ENCODE measurements at places on chromosomes 4 and X.

DNA sequence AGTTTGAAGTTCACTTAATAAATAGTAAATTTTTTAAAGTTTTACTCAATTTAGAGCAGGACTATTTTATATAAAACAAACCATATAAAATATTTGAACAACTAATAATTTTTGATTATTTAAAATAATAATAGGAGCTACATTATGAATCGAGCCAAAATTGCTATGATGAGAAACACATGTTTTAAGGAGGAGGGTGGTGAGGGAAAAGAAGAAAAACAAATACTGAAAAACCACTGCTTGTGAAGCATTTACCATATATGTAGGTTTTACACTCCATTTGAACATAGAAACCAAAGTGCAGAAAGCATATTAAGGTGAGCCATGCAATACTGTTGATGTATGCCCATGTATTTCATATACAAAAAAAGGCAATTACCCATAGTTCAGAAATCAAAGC, 448.9 kb downstream of the FSTL5 start:
- DNase-seq = no peak

DNA sequence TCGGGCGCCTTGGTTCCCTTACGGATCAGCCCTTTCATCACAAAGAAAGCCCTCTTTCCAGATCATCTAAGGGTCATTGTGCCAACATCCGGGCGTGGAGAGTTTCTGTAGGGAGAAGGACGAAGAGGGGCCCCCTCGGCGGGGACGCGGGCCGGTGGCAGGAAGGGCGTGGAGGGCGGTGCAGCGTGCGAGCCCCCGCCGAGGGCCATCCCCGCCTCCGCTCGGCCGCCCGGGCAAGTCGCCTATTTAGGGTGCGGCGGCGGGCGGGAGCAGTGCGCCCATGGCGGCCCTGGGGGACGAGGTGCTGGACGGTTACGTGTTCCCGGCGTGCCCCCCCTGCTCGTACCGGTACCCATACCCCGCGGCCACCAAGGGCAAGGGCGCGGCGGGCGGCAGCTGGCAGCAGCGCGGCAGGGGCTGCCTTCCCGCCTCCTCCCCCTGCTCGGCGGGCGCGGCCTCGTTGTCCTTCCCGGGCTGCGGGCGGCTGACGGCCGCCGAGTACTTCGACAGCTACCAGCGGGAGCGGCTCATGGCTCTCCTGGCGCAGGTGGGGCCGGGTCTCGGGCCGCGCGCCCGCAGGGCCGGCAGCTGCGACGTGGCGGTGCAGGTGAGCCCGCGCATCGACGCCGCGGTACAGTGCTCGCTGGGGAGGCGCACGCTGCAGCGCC, at the start of gene ZAR1:
Gene ZAR1, plus strand, starts transcription at position 241 of the 668 bp plus-strand sequence. Its CDS starts 40 bp downstream, at position 281.
- DNase-seq = no peak

- DNase-seq = no peak
These were observed 14.5 kb upstream of the GTPBP6 start for GRCh38 chrX:332916-333610.

DNA sequence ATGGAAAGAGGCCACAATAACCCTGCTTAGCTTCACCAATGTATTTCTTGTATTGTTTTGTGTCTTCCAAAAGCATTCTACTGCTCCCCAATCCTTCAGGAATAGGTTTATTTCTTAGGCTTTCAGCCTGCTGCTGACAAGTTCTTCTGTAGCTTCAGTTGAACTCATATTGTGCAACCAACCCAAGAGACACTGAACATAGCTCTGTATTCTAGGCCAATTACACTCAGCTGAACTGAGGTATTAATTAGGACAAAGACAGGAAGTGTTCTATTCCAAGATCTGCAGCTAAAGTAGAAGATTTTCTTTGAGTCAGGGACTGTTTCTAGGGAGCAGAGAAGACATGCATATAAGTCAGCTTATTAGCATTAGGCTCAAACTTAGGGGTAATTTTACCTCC, 151.8 kb downstream of the LHFPL1 start:
- DNase-seq = no peak

DNA sequence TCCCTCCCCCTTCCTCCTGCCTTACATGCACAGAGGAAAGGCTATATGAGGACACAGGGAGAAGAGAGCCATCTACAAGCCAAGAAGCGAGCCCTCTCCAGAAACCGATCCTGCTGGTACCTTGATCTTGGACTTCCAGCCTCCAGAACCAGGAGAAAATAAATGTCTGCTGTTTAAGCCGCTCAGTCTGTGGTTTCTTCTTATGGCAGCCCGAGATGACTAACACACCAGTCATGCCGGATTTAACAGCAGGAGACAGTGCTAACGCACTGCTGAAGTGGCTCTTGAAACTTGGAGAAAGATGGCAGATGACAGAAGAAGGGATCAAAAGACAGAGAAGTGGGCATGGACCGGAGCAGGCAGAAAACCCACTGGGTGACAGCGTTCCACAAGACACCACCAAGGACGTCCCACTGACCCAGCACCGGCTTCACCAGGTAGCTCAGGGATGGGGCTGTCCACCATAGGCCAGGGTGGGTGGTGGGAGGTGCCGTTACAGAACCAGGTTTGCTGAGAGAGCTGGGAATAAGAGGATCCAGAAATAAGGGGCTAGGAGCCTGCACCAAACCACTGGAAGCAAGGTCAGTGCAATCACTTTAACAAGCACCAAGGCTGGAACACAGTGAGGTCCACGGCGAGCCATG, 6.2 kb upstream of the MAN2B2 start:
- DNase-seq = peak; percentile 72

- DNase-seq = no peak
These were observed 59.1 kb downstream of the MID1IP1 start for GRCh38 chrX:38860106-38861013.

- DNase-seq = peak; percentile 80
These were observed 12.8 kb upstream of the TNIP2 start for GRCh38 chr4:2768921-2769336.

DNA sequence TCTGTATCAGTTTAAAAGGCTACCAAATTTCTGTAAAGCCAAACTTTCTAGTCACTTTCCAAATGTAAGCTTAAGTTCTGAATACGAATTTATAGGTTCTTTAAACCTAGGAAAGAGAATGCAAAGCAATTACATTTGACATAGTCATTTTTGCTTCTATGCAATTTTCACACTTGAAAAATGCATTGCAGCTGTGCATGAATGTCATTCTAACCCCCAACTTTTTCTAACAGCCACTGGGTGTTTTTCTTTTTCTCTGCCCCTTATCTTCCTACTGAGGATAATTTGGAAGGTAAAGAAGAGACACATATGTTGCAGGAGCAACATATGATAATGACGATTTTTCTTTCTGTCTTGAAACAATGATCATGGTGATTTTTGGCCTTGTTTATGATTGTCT, 537.5 kb downstream of the SPRY1 start:
- DNase-seq = no peak

- DNase-seq = no peak
These were observed 56.7 kb upstream of the SLC7A11 start for GRCh38 chr4:138298866-138299265.

- DNase-seq = no peak
These were observed 85.2 kb upstream of the DCLK2 start for GRCh38 chr4:149993030-149993429.

- no peak for DNase-seq
These were observed 146.3 kb upstream of the ATP6AP2 start for GRCh38 chrX:40434443-40434842.

DNA sequence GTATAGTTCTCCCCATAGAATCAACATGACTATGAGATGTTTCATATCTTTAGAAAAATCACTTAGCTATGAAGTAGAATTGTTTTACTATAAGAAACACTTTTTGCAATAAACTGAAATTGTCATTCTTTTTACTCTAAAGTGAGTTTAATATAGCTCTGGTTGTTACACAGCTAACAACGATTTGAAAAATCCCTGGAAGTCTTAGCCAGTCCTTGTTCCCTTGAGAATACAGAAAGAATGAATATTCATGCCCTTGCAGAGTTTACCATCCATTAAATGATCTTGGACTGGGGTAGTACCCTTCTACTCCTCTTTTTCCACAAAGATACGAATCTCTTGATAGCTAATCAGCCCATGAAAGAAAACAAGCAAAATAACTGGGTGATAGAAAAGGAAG, 141.8 kb downstream of the JADE1 start:
- no peak for DNase-seq

DNA sequence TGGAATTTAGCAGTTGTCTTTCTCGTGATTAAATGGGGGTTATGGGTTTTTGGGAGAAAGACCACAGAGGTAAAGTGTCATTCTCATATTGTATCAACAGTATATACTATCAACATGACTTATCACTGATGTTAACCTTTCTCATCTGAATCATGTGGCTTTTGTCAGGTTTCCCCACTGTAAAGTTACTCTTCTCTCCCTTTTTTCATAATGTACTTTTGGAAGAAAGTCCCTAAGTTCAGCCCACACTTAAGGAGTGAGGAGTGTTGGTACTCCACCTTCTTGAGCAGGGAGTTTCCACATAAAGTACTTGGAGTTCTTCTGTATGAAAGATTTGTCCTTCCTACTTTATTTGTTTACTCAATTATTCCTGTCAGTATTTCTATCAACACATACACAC, 169.9 kb downstream of the ZNF330 start:
- DNase-seq = no peak

DNA sequence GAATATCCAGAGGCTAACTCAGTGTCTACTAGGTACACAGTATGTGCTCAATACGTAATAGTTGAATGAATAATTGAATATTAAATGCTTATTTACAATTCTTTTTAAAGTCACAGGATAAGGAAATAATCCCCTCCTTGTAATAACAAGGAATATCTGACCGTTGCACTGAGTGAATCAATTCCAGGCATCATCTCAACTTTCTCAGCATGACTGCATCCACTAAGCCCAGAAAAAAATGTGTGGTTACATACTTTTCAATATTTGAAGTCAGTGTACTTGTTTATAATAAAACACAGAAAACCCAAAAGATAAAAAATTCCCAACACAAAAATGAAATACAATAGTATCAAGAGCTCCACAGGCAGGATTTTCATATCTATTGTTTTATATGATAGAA, 105.4 kb downstream of the TMEM144 start:
- no peak for DNase-seq

DNA sequence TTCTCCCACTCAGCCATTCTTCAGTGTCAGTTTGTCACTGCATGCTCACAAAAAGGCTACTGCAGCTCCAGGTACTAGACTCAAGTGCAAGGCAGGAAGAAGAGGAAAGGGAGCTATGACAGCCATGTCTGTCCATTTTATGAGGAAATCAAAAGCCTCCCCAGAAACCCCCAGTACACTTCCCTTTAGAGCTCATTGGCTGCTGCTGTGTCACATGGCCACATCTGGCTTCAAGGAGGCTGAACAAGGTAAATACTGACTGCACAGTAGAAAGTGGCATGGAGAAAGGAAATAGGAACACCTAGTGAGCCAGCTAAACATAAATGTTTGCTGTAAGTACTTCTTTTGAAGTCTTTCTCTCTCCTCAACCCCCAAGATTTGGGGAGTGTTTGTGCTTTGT, 67.2 kb upstream of the FRAS1 start:
- DNase-seq = no peak

GRCh38 chr4:88003261-88003660, 4.2 kb upstream of the PKD2 start:
- no peak for DNase-seq

- DNase-seq = no peak
These were observed 18.5 kb upstream of the SGMS2 start for GRCh38 chr4:107806196-107806595.

- no peak for DNase-seq
These were observed at the start of gene SASH3 for GRCh38 chrX:129779747-129780146. SASH3 (plus strand) TSS chrX:129779949; CDS start chrX:129780098, 149 bp downstream.
